Motor neuron (in vitro differentiated cells): ENCODE measurements at places on chromosomes 2 and 18. TPM values are rescaled to one million over a fixed set of nuclear protein-coding genes. Genes with fewer than 3 reads are reported as not detected.

- ATAC-seq = peak; percentile 69
Measured at GRCh38 chr2:71453404-71454220, at the start of gene DYSF. TSS of gene DYSF (plus strand) at chr2:71453561.

Gene ATG16L1
- total RNA-seq = 21.0 and 25.5 TPM in 2 replicates

GRCh38 chr18:36217348-36217747 lies 30.1 kb downstream of the MOCOS start:
- peak; percentile 11 for ATAC-seq

Gene GRHL1
- 0.60 and 0.87 TPM in 2 replicates for total RNA-seq

Gene EN1
- 0.71 and 0.73 TPM in 2 replicates for total RNA-seq

GRCh38 chr2:229335877-229336346 lies 64.8 kb upstream of the PID1 start:
- ATAC-seq = no peak

- no peak for ATAC-seq
Measured at GRCh38 chr2:9462886-9463697, 11.3 kb upstream of the IAH1 start.

- ATAC-seq = no peak
Measured at GRCh38 chr2:124908411-124908810, 883.3 kb downstream of the CNTNAP5 start.

Gene TSPYL6
- 0.21 and 0.89 TPM in 2 replicates for total RNA-seq

Gene OBSL1
- 61.7 and 69.9 TPM in 2 replicates for total RNA-seq

DNA sequence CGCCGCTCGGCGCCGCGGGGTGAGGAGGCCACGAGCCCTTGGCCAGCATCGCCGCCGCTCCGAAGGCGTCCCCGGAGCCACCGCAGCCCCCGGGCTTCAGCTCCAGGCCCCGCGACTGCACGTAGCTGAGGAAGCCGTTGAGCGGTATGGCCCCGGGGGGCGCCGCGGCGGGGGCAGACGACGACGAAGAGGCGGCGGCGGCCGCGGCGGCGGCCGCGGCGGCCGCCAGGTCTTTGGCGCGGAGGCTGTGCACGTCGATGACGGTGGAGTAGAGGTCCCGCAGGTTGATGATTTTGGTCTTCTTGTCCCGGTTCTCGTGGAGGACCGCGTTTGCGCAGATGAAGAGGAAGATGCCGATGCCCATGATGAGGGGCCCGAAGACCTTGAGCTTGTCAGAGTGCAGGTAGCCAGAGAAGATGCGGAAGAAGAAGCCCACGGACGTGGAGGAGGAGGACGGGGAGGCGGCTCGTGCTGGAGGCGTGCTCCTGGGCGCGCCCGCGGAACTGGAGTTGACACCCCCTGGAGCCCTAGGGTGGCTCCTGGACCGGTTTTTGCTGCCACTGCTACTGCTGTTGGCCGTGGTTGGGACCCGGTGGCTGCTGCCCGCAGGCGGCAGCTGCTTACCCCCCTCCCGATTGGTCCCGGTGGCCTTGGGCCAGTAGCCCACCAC lies 4.0 kb downstream of the TMEM200C start:
- no peak for ATAC-seq

- ATAC-seq = no peak
Measured at GRCh38 chr2:39874236-39874635, 95.2 kb upstream of the THUMPD2 start.

DNA sequence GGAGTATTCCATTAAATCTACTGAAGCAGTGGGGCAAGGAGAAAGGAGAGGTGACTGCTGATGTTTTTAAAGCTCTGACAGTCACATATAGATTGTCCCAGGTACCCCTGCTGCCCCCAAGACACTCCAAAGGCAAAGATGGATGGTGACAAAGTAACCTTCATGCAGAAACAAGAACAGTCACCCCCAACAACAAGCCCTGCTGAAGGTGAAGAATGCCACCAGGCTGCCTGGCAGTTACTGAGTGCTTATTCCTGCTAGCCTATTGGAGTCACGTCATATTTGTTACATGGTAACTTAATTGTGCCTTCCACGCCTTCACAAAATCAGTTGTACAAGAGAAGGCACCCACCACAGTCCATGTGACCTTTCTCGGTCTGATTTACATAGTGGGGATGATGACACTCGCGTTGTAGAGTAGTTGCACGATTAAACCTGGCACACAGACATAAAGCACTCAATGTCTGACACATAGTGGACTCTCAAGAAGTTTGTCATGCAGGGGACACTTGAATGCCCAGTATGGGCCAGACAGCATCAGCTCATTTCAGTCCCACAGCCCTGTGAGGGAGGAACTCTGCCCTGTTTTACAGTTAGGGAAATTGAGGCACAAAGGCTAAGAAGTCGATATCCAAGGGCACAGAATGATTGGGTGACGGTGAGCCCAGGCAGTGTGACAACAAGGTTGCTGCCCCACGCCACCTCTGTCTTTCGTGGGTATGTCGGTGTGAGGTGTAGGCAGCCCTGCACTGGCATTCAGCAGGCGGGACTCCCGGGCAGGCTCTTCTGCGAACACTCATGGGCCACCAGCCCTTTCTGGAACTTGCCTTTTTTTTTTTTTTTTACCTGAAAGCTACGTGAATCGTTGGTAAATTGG lies 62.7 kb downstream of the ZCCHC2 start:
- no peak for ATAC-seq

DNA sequence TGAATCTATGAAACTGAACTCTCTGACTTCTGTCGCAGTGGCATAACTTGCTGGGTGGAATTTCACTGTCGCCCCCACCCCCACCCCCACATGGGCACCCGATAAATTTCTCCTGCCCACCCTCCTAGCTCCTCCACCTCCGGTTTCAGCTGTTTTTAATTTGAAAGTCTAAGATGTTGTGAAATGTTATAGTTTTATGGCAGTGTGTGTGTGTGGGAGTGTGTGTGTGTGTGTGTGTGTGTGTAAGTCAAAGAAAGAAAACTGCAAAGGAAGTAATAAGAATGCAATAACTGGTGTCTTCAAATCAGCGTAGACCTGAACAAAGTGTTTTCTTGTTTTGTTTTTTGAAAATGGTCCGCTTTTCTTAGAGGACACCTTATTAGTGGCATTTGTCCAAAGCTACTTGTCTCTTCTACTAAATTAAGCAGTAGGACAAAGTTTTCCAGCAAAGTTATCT lies 388 bp downstream of the DTNA start:
- ATAC-seq = peak; percentile 30

Gene BOLL
- total RNA-seq = 0.29 TPM in 1 of 2 replicates, not detected in the other

Gene TMEM17
- total RNA-seq = 2.8 TPM in 2 replicates

GRCh38 chr2:164110515-164110914 lies 374.7 kb upstream of the FIGN start:
- ATAC-seq = no peak

- no peak for ATAC-seq
Measured at GRCh38 chr2:20803226-20803682, 19.6 kb downstream of the LDAH start.

DNA sequence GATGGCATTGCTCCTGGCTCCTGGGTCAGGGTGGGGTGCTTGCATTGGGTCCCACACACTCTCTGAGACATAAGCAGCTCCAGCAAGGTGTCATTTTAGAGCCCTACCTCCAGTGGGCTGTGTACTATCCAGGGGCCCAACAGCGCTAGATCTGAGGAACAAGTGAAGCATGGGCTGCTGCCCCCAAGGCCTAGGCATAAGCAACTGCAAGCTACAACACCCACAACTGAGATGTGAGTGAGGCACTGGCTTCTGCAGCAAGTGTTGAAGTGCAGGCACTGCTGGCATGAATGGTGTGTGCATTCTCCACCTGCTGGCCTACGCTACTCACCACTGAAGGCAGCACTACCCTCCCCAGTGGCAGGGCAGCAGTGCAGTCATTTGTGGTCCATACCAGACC lies 81.0 kb upstream of the STK39 start:
- ATAC-seq = no peak

Gene ELMOD3
- 14.2 and 15.4 TPM in 2 replicates for total RNA-seq

DNA sequence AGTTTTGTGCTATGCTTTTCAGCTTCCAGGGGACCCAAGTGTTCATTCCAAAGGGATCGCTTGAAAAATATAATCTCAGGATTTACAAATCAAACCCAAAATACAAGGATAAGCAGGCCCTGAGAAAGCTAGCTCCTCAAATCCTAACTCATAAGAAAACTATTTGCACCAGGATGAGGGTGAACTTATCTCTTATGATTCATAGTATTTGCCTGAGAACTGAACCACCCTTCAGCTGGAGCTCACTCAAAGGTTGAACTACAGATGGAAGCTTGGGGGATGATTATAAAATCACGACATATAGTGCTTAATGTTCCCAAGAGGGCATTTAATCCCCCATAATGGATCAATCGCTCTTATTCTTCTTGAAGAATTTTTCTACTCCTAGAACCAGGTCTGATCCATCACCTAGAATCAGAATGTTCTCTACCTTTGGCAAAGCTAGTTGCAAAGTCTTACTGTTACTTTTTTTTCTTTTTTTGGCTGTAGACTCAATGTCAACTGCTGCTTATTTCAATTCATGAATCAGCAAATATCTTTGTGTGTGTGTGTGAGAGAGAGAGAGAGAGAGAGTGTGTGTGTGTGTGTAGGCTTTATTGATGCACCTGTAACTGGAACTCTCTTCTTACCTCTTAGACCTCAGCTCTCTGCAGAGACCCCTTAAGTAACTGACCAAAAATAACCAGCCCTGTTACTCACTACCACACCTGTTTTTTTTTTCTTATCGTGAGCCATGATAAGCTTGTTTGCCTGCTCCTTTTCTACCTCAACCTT lies 44.8 kb downstream of the ARL4C start:
- no peak for ATAC-seq

DNA sequence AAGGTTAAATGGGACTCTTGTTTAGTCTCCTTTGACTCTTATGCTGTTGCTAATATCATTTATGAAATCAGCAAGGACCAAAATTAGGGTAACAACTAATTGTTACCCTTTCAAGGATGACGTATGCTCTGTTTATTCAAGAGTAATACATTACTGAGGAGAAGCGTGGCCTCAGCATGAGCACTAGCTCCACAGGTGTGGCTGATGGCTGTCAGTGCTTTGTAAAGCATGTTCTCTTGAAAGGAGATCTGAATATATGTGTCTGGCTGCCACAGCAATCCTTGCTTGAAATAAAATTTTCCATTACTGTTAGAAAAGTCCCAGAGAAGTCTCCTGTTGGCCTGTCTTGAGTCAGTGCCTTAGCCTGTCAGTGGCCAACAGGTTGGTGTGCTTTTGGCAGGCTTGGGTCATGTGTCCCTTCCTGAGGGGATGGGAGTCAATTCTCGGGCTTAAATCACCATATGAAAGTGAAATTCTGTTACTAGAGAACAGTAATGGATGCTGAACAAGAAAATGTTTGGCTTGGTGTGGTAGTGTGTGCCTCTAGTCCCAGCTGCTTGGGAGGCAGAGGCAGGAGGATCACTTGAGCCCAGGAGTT lies 32.7 kb downstream of the ABI2 start:
- ATAC-seq = no peak

Gene EFHD1
- 2.9 and 3.2 TPM in 2 replicates for total RNA-seq

- ATAC-seq = peak; percentile 97
Measured at GRCh38 chr2:197254776-197255530, 55.6 kb downstream of the ANKRD44 start.

DNA sequence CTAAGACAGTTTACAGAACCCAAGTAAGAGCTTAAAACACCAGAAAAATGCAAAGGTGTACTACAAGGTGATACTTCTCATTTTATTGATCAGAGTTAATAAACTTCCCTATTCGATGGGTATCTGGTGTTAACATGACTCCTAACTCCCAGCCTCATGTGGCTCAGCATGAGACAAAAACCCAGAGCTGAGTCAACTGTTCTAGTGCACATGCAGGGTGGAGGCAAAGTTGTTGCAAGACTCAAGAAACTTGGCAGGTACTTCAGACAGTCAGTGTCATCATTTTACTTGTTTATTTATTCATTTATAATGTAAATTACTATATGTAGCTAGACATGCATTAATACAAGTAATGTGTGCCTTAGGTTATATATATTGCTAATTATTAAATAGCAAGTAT lies 216.6 kb upstream of the DSEL start:
- ATAC-seq = no peak

Gene INHBB
- total RNA-seq = 4.6 and 4.8 TPM in 2 replicates

Gene MC5R
- total RNA-seq = not detected in 2 replicates

DNA sequence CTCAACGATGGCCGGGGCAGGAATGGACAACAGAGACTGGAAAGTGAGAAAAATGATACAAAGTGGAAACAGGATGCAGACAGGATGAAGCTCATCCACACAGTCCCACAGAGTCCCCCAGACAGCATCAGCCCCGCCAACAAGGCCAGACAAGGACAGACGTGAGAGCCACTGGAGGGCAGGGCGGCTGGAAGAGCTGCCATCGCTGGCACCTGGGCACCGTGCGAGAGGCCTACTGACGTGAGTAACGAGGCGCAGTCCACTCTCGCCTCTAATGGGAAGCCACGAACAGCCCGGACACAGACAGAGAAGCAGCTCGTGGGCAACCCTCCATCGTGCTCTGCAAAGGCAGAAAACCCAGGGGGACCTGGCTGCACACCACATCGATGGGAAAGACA lies 17.1 kb downstream of the HDAC4 start:
- no peak for ATAC-seq

Gene DSC1
- total RNA-seq = 0.15 TPM in 1 of 2 replicates, not detected in the other

Gene SCYGR4
- total RNA-seq = 0.69 TPM in 1 of 2 replicates, not detected in the other

Gene CNDP1
- total RNA-seq = 0.57 and 0.97 TPM in 2 replicates

- no peak for ATAC-seq
Measured at GRCh38 chr2:12764075-12764730, 47.5 kb downstream of the TRIB2 start.

DNA sequence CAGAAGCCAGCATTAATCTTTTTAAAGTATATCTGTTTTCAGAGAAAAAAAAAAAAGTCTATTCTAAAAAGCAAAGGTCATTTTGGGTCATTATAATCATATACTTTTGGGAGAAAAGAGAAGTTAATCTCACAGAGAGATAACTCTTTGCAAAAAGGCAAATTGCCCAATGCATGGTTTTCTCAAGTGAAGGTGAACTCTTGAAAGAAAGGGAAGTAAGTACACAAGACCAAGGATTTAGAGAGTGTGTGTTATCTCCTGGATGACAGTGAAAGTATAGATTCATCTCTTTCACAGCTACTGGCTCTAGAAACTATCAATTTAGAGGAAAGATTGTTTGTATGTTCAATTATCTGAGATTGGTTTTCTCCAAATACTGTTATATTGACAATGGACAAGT lies 151.4 kb downstream of the CD8B2 start:
- ATAC-seq = no peak

- no peak for ATAC-seq
Measured at GRCh38 chr2:3099145-3099859, 278.3 kb downstream of the EIPR1 start.

DNA sequence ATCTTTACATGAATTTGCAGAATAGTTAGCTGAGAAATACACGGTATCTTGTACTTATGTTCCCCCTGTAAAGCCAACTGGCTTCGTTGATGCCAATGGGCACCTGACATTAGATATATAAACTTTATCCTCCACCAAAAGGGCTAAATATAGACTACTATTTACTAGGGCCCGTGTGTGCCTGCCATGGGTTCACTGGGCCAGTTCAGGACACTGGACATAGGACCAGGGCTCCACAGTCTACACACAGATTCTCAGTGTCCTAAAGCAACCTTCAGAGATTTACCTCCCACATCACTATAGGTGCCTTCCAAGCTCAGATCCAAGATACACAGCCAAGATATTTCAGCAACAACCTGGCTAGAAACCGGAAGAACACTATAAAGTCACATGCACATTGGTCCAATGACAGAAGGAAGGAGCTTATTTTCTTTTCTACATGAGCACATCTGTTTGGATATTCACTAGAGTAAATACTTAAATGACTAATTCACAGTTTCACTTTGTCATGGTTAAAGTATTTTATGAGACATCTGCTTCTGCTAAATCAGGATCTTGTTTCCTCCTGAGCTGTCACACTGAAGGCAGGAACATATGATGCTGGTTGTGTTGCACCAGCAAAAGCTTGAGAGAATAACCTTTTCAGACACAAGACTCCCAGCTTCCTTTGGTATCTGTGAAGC lies 95.1 kb downstream of the MYO5B start:
- no peak for ATAC-seq
